RPMI7951 (cell line): ENCODE measurements at places on chromosomes 11 and 22.

DNA sequence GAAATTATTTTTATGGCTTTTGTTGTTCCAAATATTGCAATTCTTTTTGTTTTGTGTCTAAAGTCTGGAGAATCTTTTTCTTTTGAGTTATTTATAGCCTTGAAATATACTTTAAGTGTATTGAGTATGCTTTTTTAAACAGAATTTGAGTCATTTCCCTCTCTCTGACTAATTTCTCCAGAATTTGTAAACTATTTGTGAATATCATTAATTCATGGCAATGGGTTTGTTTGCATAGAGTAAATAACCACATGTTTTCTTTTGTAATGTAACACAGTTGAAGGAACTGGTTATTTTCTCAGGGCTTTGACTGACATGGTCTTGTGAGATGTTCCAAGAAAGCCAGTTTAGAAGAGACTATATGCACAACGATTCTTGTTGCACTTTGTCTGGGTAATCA, 30.9 kb upstream of the MPEG1 start:
- DNase-seq: no peak

DNA sequence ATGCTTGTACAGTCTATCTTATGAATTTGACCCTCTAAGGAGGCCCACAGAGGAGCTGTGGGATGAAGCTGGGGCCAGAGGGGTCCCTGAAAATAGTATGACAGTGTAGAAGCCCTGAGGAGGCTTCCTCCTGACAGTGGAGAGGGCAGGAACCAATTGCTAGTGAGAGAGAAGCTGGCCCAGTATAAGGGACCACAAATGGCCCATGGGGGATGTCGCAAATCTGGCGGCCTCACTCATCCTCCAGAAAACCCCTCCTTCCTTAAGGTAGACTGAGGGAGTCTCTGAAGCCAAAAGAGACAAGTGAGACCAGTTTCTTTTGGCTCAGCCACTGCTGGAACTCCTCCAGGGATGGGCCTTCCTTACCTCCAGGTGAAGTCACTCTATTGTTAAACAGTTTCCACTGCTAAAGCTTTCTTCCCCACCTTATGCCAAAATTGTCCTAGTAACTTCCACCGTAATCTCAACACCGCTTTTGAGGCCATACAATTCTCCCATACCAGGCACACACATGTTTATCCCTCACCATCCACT, 17.8 kb upstream of the CASTOR1 start:
- DNase-seq: no peak

DNA sequence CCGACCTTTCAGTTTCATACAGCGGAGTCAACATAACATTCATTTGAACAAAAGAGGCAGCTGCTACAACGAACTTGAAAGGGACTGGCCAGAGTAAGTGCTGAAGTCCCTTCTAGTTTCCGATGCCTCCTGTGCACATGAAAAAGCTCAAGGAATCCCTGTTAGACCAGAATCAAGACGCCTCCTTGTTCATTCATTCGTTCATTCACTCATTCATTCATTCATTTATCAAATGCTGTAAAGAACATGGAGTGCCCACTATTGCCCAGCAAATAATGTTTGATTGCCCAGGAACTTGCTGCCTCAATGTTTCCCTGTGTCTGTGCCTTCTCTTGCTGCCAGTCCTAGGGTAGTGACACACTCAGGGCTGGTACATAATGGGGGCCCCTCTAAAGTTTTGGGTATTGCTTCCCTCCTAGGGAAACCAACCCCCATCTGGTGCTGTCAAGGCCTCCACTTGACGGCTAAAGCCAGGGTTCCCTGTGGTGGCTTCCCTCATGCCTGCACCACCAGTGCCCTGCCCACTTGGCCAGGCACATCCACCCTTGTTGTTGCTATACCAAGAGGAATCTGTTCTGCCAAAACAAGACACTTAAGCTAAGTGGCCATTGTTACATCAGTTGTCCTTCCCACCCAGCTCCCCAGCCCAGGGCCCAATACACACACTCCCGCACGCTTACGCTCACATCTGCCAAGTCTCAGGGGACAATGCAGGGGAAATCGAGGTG, 3.8 kb downstream of the TMPRSS13 start:
- no peak for DNase-seq

DNA sequence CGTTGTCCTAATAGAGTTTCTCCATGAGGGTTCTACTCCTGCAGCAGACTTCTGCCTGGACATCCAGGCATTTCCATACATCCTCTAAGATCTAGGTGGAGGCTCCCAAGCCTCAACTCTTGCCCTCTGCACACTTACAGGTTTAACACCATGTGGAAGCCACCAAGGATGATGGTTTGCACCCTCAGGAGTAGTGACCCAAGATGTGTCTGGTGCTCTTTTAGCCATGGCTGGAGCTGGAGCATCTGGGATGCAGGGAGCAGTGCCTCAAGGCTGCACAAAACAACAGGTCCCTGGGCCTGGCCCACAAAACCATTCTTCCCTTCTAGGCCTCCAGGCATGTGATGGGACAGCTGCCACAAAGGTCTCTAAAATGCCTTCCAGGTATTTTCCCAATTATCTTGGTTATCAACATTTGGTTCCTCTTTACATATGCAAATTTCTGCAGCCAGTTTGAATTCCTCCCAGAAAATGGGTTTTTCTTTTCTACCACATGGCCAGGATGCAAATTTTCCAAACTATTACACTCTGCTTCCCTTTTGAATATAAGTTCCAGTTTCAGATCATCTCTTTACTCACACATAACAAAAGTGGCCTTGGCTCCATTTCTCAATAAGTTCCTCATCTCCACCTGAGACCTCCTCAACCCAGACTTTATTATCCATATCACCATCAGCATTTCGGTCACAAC, 69.5 kb upstream of the GNAZ start:
- DNase-seq: no peak

DNA sequence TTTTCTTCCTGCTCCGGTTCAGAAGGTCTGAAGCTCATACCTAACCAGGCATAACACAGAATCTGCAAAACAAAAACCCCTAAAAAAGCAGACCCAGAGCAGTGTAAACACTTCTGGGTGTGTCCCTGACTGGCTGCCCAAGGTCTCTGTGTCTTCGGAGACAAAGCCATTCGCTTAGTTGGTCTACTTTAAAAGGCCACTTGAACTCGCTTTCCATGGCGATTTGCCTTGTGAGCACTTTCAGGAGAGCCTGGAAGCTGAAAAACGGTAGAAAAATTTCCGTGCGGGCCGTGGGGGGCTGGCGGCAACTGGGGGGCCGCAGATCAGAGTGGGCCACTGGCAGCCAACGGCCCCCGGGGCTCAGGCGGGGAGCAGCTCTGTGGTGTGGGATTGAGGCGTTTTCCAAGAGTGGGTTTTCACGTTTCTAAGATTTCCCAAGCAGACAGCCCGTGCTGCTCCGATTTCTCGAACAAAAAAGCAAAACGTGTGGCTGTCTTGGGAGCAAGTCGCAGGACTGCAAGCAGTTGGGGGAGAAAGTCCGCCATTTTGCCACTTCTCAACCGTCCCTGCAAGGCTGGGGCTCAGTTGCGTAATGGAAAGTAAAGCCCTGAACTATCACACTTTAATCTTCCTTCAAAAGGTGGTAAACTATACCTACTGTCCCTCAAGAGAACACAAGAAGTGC, 661 bp upstream of the MALAT1 start:
- peak; percentile 62 for DNase-seq

DNA sequence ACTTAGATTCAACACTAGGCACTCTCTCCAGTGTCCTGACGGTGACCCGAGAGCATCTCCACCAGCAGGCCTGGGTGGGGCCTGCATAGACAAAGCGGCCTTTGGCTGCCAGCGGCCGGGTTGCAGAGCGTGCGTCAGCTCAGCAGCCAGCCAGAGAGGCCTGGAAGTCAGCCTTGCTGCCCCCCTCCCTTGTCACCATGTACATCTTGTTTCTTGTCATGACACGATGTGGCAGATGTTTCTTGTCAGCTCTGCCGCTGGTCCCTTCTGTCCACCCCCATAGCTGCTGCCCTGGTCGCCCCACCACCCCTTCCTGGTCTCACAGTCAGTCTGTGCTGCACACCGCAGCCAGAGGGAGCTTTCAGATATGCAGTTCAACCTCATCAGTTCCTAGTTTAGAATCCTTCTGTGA, 33.1 kb upstream of the CBX7 start:
- peak; percentile 86 for DNase-seq

GRCh38 chr22:47589271-47590250, 827.1 kb downstream of the TBC1D22A start:
- DNase-seq: no peak

DNA sequence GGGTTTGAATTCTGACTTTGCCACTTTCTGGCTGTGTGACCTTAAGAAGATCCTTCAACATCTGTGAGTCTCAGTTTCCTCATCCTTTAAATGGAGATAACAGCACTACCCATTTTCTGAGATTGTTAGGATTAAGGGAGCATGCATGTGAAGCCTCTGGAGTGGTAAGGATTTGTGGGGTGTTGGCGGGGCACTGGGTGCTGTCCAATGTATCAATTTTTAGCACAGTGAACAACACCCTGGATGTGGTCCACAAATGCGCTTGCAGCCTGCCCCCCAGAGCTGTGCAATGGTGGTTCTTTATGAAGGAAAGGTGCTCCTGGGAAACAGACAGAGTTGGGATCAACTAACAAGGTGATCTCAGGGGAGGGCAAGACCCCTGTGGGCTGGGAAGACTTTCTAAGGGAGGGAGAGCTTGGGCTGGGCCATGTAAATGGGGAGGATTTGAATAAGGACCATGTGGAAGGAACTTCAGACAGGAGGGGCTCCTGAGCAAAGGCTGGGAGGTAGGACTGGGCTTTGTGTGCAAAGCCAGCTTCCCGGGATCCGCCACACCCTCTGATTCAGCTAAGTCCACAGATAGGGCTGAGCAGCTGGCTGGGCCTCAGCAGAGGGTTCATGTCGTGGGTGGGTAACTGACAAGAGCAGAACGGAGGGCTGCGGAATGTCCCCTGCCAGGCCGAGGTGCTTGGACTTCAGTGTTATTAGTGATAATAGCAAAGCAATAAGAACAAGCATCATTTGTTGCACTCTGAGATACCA, 22.7 kb upstream of the RASD2 start:
- no peak for DNase-seq

- no peak for DNase-seq
Measured at GRCh38 chr11:128179039-128179438, 408.3 kb downstream of the ETS1 start.

DNA sequence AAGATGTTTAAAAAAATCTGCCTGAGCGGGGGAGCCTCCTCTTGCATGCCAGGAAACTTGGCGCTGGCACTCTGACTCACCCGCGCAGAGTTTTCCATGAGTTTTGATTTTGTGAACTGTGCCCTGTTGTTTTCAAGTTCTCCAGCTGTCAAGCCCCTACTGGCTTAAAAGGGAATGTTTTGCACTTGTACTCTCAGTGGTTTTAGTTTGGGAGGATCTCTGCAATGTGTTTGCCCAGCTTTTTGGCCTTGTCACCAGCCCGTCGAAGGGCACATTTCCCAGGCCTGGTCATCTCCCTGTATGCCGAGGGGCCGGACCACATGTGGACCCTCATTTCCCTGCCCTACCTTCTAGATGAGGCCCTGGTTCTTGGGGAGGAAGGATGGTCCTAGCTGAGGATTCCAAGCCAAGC, 12.2 kb downstream of the MRGPRF start:
- peak; percentile 81 for DNase-seq

DNA sequence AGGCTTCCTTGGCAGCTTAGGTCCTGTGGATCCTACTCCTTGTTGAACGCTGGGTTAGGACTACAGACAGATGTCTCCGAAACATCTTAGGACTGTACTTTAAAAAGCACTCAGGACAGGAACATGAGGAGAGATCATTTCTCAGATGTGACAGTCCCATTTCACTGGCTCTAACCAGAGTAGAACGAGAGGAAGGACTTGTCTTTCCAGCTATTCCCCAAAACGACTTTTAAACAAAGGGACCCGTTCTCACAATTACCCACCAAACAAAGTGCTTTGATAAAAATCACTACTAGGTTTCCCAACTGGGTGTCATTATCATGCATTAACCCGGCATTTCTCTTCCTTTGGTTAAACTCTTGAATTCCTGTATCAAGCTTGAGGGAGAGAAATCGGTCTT, 84.7 kb upstream of the BARX2 start:
- DNase-seq: no peak

DNA sequence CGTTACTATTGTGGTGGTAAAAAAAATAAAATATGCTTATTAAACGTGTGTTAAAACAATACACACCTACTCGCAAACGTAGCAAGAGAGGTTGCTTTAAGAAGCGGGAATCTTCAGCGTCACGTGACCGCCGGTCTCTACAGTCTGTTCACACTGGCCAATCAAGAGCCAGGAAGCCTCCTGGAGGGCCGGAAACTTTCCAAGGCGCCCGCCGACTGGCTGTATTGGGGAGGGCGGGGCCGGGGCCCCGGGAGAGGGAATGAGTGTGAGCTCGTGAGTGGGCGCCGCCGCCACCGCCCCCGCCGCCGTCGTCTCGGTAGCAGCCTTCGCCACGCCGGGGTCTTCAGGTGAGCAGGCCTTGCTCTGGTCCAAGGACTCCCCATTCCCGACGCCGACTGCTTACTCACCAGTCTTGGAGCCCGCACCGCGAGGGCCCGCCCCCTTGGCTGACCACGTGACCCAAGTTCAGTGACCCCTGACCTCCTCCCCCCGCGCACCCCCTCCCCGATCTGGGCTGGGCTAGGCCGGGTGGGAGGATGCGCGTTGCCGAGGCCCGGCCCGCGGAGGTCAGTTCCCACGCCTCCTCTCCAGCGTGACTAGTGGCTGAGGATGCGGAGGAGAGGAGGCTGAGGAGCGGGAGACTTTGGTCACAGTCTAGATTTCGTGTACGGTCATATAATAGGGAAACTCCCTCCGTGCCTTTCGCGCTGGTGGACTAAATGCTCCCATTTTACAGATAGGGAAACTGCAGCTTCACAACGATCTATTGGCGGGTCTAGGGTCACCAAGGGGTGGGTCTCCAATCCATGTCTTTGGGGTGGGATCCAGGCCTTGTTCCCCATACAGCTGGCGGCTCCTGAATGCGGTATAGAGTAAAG, at the start of gene TAF6L:
TSS of gene TAF6L (plus strand) at position 253 of the 878 bp plus-strand sequence. CDS start 4,388 bp downstream, outside the sequence.
- peak; percentile 98 for DNase-seq

- no peak for DNase-seq
Measured at GRCh38 chr11:89015614-89016013, 50.2 kb downstream of the GRM5 start.

GRCh38 chr11:66879583-66879982, 22.7 kb downstream of the LRFN4 start:
- DNase-seq: no peak

DNA sequence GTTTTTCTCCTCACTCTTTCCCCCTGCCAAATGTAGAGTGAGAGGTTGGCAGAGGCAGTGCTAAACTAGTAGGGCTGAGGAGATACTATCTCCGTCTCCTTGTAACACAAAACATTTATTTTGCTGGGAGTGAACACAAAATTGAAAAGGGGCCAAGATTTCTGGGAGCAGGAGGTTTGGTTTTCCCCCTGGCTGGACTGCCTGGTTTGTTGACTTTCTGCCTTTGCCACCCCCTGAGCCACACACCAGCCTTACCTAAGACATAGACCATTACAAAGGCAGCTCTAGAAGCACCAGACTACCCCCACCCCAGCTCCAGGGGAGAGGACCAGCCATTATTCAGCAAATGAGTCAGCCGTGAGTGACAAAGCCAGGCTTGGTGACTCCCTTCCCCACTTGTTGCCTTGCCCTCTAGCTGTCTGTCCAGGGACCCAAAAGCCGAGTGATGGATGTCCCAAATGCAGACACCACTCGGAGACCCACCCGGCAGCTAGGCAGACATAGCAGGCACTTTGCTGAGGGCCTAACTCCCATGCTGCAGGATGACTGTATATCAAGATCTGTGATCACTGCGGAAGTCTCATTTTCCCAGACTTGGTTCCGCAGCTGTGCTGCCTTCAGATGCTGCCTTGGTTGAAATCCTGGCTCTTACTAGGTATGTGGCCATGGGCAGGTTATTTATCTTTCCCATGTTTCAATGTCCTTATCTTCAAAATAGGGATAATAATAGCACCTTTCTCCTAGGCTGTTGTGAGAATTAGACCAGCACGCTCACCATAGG, 17.7 kb upstream of the CDON start:
- DNase-seq: peak; percentile 51
